Adipose tissue (tissue), 3 donors: ENCODE measurements at places on chromosomes 11 and 22. TPM values are rescaled to one million over a fixed set of nuclear protein-coding genes. Genes with fewer than 3 reads are reported as not detected.

Gene KCNK7
- 4.4 TPM for polyA plus RNA-seq

Gene OR5B21
- polyA plus RNA-seq, result not detected

Gene PHLDB1
- polyA plus RNA-seq, result 31.5 TPM

Gene ART1
- not detected for polyA plus RNA-seq

Gene LRRC32
- 15.5 TPM for polyA plus RNA-seq

Gene SPINDOC
- 10.7 TPM for polyA plus RNA-seq

Gene PANX3
- polyA plus RNA-seq, result not detected

Gene CRYBA4
- polyA plus RNA-seq, result not detected

Gene FOLR3
- polyA plus RNA-seq, result 3.2 TPM

Gene MPZL2
- polyA plus RNA-seq, result 23.1 TPM

Gene CTR9
- 13.9 TPM for polyA plus RNA-seq

Gene GPR83
- 0.56 TPM for polyA plus RNA-seq

Gene SIPA1
- polyA plus RNA-seq, result 36.3 TPM

Gene PPM1F
- polyA plus RNA-seq, result 23.4 TPM

Gene DPP3
- 18.6 TPM for polyA plus RNA-seq

Gene CDC42EP1
- polyA plus RNA-seq, result 66.6 TPM

Gene IGLL1
- not detected for polyA plus RNA-seq

Gene OR52I2
- not detected for polyA plus RNA-seq

Gene KAT5
- 41.6 TPM for polyA plus RNA-seq

Gene LYVE1
- 112 TPM for polyA plus RNA-seq

Gene APOA4
- polyA plus RNA-seq, result 1.4 TPM

Gene CEND1
- not detected for polyA plus RNA-seq

Gene RAG1
- 0.56 TPM for polyA plus RNA-seq

Gene SLC1A2
- 13.1 TPM for polyA plus RNA-seq

Gene CDC45
- 0.12 TPM for polyA plus RNA-seq

Gene SLC5A1
- not detected for polyA plus RNA-seq

Gene CRY2
- polyA plus RNA-seq, result 14.8 TPM

Gene HBG2
- not detected for polyA plus RNA-seq

Gene GLB1L2
- 0.79 TPM for polyA plus RNA-seq

Gene TSPAN32
- 1.9 TPM for polyA plus RNA-seq

Gene AQP11
- 1.1 TPM for polyA plus RNA-seq

Gene SELENOM
- polyA plus RNA-seq, result 42.6 TPM

Gene HBB
- 41.6 TPM for polyA plus RNA-seq

Gene ANGPTL5
- not detected for polyA plus RNA-seq

Gene OR10D3
- polyA plus RNA-seq, result not detected

Gene UBE2L3
- polyA plus RNA-seq, result 21.4 TPM

Gene CSTPP1
- polyA plus RNA-seq, result 26.9 TPM

Gene SCGB1A1
- polyA plus RNA-seq, result not detected

Gene CD3D
- polyA plus RNA-seq, result 2.0 TPM

Gene CNGA4
- 0.18 TPM for polyA plus RNA-seq

Gene OR5F1
- not detected for polyA plus RNA-seq

Gene TPBGL
- polyA plus RNA-seq, result 0.14 TPM

Gene SC5D
- polyA plus RNA-seq, result 19.7 TPM

Gene KCTD14
- 3.4 TPM for polyA plus RNA-seq

Gene MTFP1
- polyA plus RNA-seq, result 20.4 TPM

Gene GAS2L1
- 16.7 TPM for polyA plus RNA-seq

Gene CCDC134
- polyA plus RNA-seq, result 1.8 TPM

Gene SCGB1C1
- polyA plus RNA-seq, result 0.40 TPM

Gene ELMOD1
- polyA plus RNA-seq, result not detected

Gene OR2AG2
- not detected for polyA plus RNA-seq

Gene PKP3
- polyA plus RNA-seq, result 3.4 TPM

Gene SLC22A8
- polyA plus RNA-seq, result not detected

Gene KRTAP5-2
- 0.18 TPM for polyA plus RNA-seq

Gene SH3BP1
- polyA plus RNA-seq, result 2.3 TPM

Gene PDE3B
- 9.6 TPM for polyA plus RNA-seq

Gene DRD4
- polyA plus RNA-seq, result 0.16 TPM
